ENCODE measurements at places on chromosomes 11 and 22. TPM values are rescaled to one million over a fixed set of nuclear protein-coding genes. Genes with fewer than 3 reads are reported as not detected.
A peak's percentile ranks its signal among the peaks of the same experiment; 100 is the strongest.

DNA sequence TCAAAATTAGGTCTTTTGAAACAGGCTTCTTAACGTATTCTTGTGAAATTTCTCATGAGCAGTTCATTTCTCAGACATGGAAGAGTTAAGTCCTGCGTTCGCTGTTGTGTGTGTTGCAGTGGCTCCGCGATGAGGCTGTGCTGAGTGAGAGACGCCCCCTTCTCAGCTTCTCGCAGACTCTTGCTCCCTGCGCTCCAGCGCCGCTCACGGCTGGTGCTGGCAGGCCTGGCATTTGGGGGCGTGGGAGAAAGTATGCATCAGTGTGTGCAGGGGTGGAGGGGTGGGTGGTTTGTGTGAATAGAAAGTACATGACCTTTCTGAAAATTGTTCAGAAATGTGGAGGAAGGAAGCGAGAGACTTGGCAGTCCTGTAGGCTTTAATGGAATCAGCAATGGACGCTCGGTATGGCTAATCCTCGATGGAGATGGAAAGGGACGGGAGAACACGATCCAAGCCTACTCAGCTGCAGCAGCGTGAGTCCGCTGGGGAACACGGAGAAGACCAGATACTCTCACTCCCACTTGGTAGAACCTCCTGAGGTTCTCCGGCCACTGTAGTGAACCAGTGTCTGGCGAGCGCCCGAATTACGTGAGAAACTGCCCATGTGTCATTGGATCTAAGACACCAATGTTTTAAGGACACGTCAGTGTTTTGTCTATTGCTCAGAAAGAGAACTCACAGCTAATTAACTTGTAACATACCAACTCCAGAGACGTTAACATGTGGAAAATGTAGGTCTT is 5.9 kb downstream of the TAB1 start:
- no peaks in the 10 kb centered on the region for H3K27me3 ChIP-seq
- no peak for DNase-seq
- peaks cover 36% of the 10 kb centered on the region for H3K4me1 ChIP-seq

GRCh38 chr22:44089717-44090570 is 65.8 kb downstream of the PARVB start:
- peaks cover 2% of the 10 kb centered on the region for H3K36me3 ChIP-seq
- peaks cover 11% of the 10 kb centered on the region for H3K4me1 ChIP-seq
- H3K4me3 ChIP-seq: no peak overlapping the region
- H3K27me3 ChIP-seq: no peaks in the 10 kb centered on the region

- H3K4me3 ChIP-seq: no peak overlapping the region
- no peaks in the 10 kb centered on the region for H3K27me3 ChIP-seq
- H3K4me1 ChIP-seq: peaks cover 14% of the 10 kb centered on the region
- no peak overlapping the region for H3K27ac ChIP-seq
- no peak for DNase-seq
Measured at GRCh38 chr11:45159781-45160365, 13.4 kb downstream of the PRDM11 start.

DNA sequence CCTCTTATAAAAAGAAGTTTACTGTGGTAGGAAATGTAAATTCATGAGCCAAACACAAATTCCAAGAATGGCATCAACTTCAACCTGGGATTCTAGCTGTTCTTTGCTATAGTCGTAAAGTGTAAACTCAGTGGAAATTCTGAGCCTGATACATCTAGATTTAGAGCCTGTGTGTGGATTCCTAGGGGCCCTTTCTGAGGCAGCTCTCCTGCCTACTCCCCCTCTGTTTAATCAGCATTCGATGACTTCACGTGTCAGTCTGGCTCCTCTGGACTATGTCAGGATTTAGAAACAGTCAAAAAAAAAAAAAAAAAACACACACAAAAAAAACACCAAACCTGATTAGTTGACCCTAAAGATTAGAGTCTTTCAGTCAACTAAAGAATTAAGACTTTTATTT is 93.1 kb upstream of the SC5D start:
- no peak overlapping the region for H3K27ac ChIP-seq
- no peak overlapping the region for H3K4me3 ChIP-seq

GRCh38 chr11:63909591-63910506 is 7.1 kb downstream of the RCOR2 start:
- no peak overlapping the region for H3K4me3 ChIP-seq
- peak overlapping the region; percentile 66 for H3K27ac ChIP-seq
- H3K4me1 ChIP-seq: peaks cover 10% of the 10 kb centered on the region

GRCh38 chr11:111918390-111919256 is at the start of gene C11orf52:
Gene C11orf52, plus strand, starts transcription at chr11:111918913. Its CDS starts 60 bp downstream, at chr11:111918973.
- no peak within 1 kb of the TSS for H3K4me3 ChIP-seq
- no peak within 1 kb of the TSS for H3K27ac ChIP-seq
- H3K4me1 ChIP-seq: no peaks in the 10 kb centered on the region
- DNase-seq: no peak

GRCh38 chr11:125903711-125904659 is at the start of gene DDX25:
Gene DDX25, plus strand, starts transcription at chr11:125904508. Its CDS starts 10 bp downstream, at chr11:125904518.
- peaks cover 24% of the 10 kb centered on the region for H3K4me1 ChIP-seq
- H3K27me3 ChIP-seq: peaks cover 43% of the 10 kb centered on the region
- no peaks in the 10 kb centered on the region for H3K36me3 ChIP-seq

GRCh38 chr11:74464746-74465145 is 2.6 kb downstream of the KCNE3 start:
- H3K36me3 ChIP-seq: peaks cover 4% of the 10 kb centered on the region
- no peak overlapping the region for H3K4me3 ChIP-seq
- peaks cover 48% of the 10 kb centered on the region for H3K27me3 ChIP-seq

Gene SLC22A25
- total RNA-seq: not detected

Gene PSMD13
- 60.6 TPM for total RNA-seq

Gene BRD1
- 153 TPM for total RNA-seq

Gene FGF4
- total RNA-seq: not detected

Gene SAA1
- total RNA-seq: not detected

Gene FAM83F
- 1.6 TPM for total RNA-seq

Gene OSM
- total RNA-seq: 29.1 TPM

Gene VPS26B
- 49.9 TPM for total RNA-seq

Measured in T-helper 17 cell (primary cell).